Aorta (tissue), 5 donors: ENCODE measurements at places on chromosomes 3 and 15. TPM values are rescaled to one million over a fixed set of nuclear protein-coding genes. Genes with fewer than 3 reads are reported as not detected.

DNA sequence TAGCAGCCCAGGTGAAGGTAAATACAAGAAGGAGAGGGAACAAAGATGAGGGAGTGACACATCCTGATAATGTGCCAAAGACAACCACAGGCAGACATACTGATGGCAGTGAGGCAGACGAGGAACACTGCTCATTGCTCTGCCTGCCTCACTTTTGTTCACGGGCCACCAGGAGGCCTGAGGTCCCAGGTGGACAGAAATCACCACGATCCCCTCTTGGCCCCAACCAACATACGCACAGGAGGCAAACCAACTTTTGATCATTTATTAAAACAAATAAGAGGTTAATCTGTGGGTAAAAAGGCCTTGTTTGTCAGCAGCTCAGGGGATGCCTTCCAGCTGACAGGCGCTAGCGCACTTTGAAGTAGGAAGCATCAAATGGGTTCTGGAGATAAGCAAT is 4.2 kb downstream of the ALG1L2 start:
- no peak for DNase-seq

GRCh38 chr15:83292317-83292716 is 7.9 kb upstream of the BNC1 start:
- no peak for DNase-seq

- DNase-seq, result no peak
Measured at GRCh38 chr3:57896031-57896430, 112.2 kb upstream of the FLNB start.

- no peak for DNase-seq
Measured at GRCh38 chr3:9088441-9089353, 125.4 kb upstream of the RAD18 start.

- no peak for DNase-seq
Measured at GRCh38 chr3:29436612-29437323, 155.9 kb downstream of the RBMS3 start.

DNA sequence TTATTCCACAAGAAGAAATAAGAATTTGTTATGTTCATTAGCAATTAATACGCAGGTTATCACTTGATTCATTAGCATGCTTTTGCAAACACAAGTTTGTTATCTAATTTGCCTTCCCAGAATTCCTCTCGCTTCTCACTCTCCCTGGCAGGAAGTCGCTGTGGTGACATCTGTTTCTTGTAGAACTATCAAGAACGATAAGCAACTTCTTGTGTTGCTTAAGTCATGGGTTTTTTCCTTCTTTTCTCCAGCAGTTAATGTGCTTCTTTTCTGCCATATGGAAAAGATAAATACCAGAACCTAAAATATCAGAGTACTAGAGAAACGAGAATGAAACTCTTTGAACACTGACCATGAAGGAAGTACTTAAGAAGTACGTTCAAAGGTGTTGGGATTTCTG is 99.8 kb upstream of the CHMP2B start:
- DNase-seq, result no peak

DNA sequence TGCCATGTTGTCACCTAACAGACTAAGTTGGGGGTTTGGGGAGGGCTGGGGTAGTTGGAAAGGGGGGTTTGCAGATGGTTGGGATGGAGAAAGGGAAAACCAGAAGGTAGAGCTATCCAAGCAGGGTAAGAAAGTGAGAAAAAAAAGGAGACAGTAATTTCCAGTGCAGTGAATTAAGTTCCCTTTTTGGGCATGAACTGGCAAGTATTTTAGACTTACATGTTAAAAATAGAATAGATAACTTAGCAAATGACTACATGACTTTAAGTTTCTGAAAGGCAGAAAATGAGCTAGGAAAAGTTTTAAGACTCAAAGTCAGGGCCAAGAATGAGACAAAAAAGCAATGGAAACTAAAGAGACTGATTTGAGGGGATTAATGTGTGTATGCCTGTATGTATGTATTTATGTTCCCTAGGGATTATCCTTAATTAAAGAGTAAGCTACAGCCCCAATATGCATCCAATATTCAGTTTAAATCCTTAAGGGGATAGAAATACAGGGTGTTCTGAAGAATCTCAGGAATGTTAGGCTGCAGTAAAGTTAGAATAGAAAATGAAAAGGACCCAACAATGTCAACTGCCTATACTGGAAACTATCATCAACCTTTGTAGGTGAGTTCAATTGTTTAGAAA is 285.2 kb upstream of the MME start:
- DNase-seq, result no peak

- peak; percentile 0 for DNase-seq
Measured at GRCh38 chr3:127637546-127637945, 8.6 kb downstream of the PODXL2 start.

DNA sequence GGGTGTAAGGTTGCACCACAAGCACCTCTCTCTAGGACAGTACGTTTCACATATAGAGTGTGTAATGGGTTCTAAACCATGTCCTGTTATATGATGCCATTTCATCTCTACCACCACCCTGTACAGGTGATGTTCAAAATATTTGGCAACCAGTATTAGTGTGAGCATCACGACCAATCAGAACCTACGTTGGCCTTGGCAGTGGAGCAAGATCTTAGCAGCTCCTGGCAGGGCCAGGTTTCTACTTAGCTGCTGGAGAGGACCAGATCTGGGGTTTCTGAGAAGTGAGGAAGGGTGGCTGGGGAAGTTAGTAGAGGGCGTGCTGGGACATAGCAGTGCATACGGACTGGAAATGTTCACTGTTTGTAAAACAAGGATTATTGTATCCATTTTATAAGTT is 23.1 kb upstream of the MITF start:
- no peak for DNase-seq

- DNase-seq, result peak; percentile 75
Measured at GRCh38 chr3:105353485-105354161, 13.1 kb upstream of the ALCAM start.

- no peak for DNase-seq
Measured at GRCh38 chr15:39645976-39646257, 65.0 kb downstream of the THBS1 start.

DNA sequence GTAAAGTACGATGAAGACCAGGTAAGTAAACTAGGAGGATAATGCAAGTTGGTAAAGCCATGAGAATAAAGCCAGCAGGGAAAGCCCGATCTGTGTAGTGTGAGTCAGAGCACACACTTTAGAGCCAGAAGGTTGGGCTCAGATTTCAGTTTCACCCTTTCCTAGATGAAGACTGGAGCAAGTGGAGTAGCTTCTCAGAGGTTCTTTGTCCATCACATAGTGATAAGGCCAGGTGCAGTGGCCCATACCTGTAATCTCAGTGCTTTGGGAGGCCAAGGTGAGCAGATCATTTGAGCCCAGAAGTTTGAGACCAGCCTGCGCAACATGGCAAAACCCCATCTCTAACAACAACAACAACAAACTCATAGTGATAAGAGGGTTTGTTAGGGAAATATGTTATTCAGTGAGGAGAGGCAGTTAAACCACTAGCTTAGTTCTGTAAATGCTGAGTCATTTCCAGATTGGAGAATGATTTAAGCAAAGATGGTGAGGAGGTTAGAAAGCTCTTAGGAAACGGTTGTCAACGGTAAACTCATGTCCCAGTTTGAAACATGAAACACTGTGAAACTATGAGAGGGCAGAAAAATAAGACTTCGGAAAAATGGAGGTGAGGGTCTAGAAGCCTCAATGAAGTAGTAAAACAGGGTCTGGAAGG is 39.0 kb downstream of the IL12A start:
- DNase-seq, result no peak

DNA sequence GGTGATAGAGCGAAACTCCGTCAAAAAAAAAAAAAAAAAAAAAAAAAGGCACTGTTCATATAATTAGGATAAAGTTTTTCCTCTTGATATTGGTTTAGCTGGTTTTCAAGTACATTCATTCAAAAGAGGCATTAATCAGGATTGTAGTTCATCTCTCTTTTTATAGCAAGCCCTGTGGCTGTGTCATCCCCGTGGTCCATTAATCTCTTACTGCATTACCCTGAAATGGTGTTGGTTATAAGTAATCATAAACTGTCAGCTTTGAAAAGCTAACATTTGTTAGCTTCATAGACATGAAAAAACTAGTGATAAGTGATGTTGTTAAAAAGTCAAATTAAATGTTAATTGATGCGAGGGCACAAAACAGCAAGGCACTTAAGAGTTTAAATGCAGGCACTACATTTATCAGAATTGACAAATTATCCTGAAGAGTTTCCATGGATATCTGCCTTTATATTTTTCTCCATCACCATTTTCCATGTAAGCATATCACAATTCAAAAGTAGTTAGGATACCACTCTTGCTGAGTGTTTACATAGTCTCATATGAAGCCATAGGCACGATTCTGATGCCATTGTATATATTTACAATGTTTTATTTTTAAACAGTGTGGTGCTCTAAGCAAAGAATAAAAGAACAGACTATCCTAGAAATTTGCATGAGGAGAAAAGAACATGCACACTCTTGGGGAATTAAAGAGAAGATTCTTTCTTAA is 193.1 kb downstream of the OTOL1 start:
- no peak for DNase-seq

- no peak for DNase-seq
Measured at GRCh38 chr3:109131276-109131675, 5.2 kb upstream of the C3orf85 start.

- DNase-seq, result no peak
Measured at GRCh38 chr3:76938962-76939361, 100.9 kb upstream of the ROBO2 start.

PBRM1 gene
- total RNA-seq, result 73.8 TPM

SLC28A1 gene
- 4.1 TPM for total RNA-seq

CLDN18 gene
- not detected for total RNA-seq

IQCF5 gene
- not detected for total RNA-seq
